ENCODE measurements at places on chromosomes 11 and 22. TPM values are rescaled to one million over a fixed set of nuclear protein-coding genes. Genes with fewer than 3 reads are reported as not detected.
A peak's percentile ranks its signal among the peaks of the same experiment; 100 is the strongest.

- peak; percentile 71 for DNase-seq
Measured at GRCh38 chr22:24805790-24806662, at the start of gene SGSM1. TSS of gene SGSM1 (plus strand) at chr22:24806211. CDS start at chr22:24806326, 115 bp downstream.

- no peak for DNase-seq
Measured at GRCh38 chr11:76604081-76604625, 66.4 kb downstream of the LRRC32 start.

- DNase-seq, result no peak
Measured at GRCh38 chr11:62223095-62223494, 14.6 kb downstream of the SCGB2A1 start.

The MMP20 gene
- total RNA-seq, result not detected

GRCh38 chr11:59552844-59553243 lies 41.5 kb downstream of the OR4D9 start:
- no peak for DNase-seq

GRCh38 chr11:129385801-129386200 lies 10.2 kb downstream of the BARX2 start:
- no peak for DNase-seq

The OR51E2 gene
- total RNA-seq, result not detected

DNA sequence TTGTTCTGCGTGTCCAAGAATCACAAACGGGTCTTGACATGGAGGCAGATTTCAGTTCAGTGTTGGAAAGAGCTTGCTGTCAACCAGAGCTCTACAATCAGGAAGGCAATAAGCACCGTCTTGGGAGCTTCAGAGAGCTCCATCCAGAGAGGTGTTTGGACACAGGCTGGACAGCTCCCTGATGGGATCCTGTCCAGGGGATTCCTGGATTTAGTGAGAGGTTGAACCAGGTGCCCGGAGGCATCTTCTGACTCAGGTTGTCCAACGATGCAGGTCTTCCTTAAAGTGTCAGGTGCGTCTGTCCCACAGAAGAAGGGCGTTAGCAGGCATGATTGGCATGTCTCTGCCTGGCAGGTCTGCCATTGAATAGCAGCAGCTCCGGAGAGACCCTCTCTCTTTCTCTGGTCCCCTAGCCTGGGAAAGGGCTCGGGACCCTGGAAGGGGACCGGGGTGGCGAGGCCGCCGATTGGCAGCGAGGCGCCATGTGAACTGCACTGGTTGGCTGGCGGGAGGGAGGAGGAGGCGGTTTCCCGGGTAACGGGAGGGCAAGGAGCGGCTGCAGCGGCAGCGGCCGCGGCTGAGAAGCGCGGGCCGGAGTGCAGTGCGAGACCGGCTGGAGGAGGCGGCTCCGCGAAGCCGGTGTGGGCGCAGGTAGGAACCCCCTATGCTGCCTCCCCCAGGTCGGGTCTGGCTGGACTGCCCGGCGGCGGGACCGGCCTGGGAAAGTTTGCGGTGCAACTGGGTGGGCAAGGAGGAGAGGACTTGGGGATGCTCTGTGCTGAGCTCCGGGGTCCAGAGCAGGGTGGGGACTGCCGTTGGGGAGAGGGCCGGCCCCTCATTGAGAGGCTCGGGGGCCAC lies 104.1 kb upstream of the E2F8 start:
- DNase-seq, result peak; percentile 84

GRCh38 chr11:120306519-120307242 lies 18.4 kb upstream of the TLCD5 start:
- peak; percentile 98 for DNase-seq

DNA sequence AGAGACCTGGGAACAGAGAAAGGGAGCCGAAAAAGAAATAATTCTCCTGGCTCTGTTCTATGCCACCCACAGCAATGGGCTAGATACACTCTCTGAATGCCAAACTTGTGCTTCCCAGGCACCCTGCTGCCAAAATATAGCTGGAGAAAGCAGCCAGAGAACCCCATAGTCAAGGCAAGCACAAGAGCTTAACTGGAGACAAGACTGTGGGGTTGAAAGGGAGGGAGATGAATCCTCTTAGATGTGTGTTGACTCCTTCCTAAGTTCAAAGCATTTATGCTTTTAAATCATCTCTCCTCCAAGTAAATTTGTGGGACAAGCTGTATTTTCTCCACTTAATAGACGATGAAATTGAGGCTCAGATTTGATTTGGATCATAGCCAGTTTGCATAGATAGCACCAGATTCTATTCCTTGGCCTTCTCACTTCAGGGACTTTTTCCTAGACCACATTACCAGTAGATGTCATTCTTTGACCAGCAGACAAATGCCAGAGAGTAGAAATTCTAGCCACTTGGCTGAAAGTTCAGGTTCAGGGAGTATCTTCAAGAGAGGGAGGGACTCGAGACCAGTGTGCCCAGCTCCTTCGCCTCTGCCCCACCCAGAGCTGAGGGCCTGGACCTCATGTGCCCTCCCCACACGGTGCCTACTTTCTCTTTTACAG lies 16.5 kb upstream of the ETS1 start:
- DNase-seq, result no peak

The MS4A15 gene
- total RNA-seq, result not detected

DNA sequence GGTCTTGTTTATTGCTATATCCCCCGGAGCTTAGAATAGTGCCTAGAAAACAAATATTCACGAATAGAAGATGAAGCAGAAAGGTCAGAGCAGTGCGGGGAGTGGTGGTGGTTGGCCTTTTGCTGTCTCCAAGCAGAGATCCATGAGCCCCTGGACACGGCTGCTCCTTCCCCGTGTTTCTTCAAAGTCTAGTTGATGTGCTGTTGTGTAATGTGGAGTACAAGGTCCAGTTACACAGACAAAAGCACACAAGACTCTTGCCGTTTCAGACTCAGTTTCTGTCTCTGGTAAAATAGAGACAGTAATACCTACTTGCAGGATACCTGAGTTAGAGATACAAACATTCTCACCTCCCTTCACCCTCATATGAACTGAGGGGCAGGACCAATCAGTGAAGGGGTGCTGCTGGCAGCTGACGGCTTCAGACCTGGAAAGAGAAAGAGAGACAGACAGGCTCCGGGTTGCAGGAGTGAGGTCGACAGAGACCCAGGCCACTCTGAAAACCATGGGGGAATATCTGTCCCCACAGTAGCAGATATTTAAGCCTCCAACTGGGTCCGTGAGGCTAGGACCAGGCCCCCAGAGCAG lies 56.2 kb downstream of the RASSF10 start:
- no peak for DNase-seq

The CHADL gene
- 1.2 TPM for total RNA-seq

The CYTH4 gene
- 1.9 TPM for total RNA-seq

- peak; percentile 4 for DNase-seq
Measured at GRCh38 chr22:28914201-28914600, 30.8 kb downstream of the ZNRF3 start.

GRCh38 chr22:35008213-35008612 lies 57.7 kb upstream of the ISX start:
- DNase-seq, result no peak

DNA sequence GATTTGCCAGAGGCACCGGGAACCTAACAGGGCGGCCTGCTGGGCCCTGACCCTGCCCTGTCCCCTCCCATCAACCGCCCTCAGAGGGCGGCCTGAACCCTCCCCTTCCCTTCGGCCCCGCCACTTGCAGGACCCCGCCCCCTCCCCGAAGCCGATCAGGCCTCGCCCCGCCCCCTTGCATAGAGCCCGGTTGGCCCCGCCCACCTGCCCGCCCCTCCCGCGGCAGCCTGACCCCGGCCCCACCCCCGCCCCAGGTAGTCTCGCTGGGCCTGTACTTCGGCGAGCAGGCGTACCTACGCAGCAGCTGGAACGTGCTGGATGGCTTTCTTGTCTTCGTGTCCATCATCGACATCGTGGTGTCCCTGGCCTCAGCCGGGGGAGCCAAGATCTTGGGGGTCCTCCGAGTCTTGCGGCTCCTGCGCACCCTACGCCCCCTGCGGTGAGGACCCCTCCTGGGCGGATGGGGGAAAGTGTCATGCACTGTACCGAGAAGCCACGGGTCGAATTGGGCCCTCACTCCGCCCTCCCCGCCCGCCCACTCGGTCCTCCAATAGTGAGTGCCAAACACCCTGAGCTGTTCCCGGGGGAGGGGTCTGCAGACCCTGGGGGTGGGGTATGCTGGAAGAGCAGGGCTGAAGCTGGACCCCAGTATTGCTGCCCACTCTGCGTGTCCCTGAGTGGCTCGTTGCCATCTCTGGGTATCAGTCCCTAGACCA lies 94.1 kb downstream of the CACNA1I start:
- no peak for DNase-seq

DNA sequence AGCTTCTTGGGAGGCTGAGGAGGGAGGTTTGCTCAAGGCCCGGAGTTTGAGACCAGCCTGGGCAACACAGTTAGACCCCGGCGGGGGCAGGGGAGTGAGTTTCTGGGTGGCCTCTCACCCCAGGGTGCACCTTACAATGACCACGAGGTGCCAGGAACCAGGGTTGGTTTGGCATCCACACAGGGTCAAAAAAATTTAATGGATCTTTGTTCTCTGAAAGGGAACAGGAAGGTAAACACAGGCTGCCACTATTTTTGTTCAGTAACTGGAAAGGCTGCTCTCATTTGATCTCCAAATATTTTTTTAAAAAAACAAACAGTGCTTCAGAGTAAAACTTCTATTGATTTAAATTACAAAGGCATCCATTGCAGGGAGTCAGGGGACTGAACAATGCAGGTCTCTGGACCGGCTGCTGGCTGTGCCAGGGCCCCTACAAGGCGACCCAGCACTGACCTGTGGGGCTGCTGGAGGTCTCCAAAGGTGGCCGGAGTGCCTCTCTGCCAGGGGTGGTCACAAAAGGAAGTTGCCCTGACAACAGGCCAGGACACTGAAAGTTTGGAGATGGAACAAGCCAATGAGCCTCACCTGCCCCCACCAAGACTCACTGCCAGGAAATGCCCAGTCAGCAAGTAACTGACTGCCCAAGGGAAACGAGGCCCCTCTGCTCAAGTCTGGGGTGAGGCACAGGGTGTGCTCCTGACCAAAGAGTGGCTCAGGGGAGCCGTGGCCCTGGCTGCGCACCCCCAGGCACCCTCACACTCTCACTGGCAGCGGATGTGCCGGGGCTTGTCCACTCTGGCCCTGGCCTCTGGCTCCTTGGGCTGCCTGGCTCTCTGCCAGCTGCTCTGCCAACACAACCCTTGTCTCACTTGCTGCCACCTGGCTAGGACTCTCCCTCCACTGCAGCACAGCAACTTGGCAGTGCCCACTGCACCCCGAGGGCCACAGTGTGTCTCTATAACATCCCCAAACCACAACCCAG lies 51.8 kb downstream of the ARFGAP3 start:
- DNase-seq, result no peak

GRCh38 chr11:132466983-132467382 lies 1065.3 kb downstream of the OPCML start:
- DNase-seq, result no peak

The MS4A3 gene
- not detected for total RNA-seq

DNA sequence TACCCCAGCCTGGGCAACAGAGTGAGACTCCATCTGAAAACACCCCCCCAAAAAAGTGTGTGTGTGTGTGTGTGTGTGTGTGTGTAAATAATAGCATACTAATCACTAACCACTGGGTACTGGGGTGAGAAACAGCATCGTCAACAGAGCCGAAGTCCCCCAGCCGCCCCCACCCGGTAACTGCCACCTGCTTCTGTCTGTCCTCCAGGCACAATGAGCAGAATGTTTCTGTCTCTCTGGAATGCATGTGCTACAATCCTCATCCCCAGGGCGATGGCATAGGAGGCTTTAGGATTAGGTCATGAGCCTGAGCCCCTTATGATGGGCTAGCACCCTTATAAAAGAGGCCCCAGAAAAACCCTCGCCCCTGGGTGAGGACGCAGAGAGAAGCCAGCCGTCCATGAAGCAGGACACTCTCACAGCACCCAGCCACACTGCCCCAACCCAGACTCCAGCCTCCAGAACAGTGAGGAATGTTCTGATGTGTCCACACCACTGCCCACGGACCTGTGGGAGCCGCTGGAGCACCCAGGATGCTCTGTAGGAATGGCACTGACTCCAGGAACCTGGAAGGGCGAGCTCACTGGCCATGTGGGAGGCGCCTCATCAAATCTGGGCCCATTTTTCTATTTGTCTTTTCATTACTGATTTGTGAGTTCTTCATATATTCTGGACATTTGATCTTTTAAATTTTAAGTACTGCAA lies 9.9 kb downstream of the TTLL8 start:
- DNase-seq, result no peak

- DNase-seq, result peak; percentile 28
Measured at GRCh38 chr11:110431051-110431672, 1.4 kb downstream of the FDX1 start.

DNA sequence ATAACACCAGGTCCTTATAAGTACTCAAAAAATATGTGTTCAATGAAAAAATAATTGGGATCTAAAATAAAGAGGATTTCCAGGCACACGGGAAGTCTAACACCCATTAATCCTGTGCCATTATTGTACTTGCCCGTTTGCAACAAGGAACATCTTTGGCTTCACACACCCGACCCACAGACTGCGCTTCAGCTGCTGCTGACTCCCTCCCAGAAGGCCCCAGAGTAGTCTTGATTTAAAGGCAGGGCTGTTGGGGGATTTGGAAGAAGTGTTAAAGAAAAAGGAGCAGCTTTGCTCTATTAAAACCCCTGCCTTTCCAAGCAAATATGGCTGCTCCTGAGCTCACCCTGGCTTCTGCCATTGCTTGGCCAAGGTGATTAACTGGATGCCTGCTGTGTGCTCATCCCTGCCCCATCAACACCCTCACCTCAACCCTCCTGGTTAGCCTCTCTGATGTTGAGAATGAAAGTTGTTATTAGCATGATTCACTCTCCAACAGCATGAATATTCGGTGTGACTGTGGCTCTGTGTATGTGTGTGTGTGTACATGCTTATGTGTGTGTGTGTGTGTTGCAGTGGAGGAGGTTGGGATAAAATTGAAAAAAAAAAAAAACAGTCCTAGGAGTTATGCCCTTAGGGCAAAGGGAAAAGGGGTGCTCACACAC lies 76.1 kb downstream of the KIRREL3 start:
- DNase-seq, result no peak

The GTSE1 gene
- 26.4 TPM for total RNA-seq

- DNase-seq, result no peak
Measured at GRCh38 chr11:120702656-120703055, 191.1 kb downstream of the GRIK4 start.

The VSIG10L2 gene
- not detected for total RNA-seq

The CLDN5 gene
- not detected for total RNA-seq

- no peak for DNase-seq
Measured at GRCh38 chr11:68328374-68329091, 16.1 kb downstream of the LRP5 start.

GRCh38 chr11:9626496-9627394 lies 37.1 kb upstream of the SWAP70 start:
- DNase-seq, result no peak

The OR4A16 gene
- not detected for total RNA-seq

The F2 gene
- not detected for total RNA-seq

The TCN1 gene
- 7.4 TPM for total RNA-seq

DNA sequence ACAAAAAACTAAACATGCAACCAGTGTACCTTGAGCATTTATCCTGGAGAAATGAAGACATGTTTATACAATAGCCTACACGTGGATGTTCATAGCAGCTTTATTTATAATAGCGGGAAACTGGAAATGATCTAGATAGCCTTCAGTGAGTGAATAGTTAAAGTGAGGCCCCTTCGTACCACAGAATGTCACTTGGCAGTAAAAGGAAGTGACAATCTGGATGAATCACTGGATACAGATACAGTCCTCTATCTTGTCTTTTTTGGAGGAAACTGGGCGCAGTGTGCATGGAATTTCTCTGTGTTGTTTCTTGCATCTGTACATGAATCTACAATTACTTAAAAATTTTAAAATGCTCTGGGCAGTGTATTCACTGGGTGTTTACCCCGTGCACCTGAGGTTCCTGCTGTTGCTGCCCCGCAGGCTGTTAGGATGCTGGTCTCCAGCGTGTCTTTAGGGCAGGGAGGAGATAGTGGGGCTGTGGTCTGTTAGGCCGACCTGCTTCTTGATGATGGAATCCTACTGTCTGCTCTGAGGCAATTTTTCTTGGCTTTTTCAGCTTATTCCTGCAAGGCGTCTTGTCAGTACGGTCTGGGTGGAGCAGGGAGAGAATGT lies 23.2 kb downstream of the DERL3 start:
- DNase-seq, result no peak

All from PC-3 (cell line).